ENCODE measurements at places on chromosomes 4 and X.

DNA sequence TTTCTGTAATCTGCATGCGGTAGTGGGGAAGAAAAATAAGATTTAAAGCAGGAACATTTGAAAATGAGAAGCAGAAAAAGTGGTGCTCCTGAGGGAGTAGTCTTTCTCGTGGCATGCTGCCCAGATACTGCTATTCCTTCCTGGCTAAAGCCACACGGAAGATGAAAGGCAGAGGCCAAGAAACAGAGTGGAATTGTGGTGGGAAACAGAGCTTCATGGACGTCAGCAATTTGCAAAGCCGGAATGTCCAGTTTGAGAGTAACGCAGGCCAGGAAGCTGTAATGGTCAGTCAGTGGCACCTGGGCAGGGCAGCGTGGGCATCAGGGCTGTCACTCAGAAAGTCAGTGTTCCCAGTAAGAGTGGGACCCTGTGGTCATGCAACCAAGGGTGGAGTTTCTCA is 63.7 kb upstream of the FMR1 start:
- DNase-seq, result no peak

- DNase-seq, result no peak
These were observed 43.7 kb upstream of the MAPK10 start for GRCh38 chr4:86403575-86403974.

DNA sequence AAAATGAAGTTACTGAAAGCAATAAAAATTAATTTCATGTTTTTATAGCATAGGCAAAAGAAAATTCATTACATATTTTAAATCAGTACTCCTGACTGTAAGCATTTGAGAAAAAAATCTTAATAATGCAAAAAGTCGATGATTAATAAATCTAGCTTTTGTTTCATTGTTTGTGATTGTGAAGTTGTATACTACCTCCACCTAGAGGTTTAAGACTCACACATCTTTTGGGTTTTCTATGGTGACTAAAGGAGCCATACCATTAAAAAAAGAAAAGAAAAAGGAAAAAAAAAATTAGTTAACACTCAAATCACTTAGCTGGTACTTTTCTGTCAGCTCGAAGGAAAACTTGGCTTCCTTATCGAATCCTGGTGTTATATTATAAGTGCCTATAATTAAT is 2.0 kb downstream of the GABRA2 start:
- DNase-seq, result no peak

DNA sequence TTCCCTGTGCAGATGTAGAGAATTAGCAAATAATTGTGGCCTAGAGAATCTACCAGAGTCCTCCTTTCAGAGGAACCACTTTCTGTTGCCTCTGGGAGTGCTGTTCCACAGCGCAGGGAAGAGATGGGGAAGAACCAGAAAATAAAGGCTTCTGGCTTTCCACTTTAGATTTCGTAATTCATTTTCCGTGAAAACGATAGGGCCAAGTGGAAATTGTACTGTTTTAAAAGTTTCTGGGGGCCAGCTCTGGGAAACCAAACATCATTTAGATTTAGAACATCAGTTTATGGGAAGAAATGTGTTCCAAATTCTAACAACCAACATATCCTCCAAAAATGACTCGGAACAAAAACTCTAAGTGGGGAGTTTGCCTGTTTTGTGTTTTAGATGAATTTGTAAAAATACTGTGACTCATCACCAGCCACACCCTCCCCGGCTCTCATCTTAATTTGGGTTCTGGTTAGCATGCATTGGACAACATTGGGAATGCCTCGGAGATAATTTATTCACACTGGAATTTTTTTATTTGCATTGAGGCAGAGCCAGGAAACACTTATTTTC is 65.2 kb upstream of the LNX1 start:
- DNase-seq, result no peak

GRCh38 chr4:81676537-81676936 is 204.8 kb upstream of the RASGEF1B start:
- no peak for DNase-seq

- no peak for DNase-seq
These were observed 142.9 kb downstream of the DCHS2 start for GRCh38 chr4:154348657-154349056.

DNA sequence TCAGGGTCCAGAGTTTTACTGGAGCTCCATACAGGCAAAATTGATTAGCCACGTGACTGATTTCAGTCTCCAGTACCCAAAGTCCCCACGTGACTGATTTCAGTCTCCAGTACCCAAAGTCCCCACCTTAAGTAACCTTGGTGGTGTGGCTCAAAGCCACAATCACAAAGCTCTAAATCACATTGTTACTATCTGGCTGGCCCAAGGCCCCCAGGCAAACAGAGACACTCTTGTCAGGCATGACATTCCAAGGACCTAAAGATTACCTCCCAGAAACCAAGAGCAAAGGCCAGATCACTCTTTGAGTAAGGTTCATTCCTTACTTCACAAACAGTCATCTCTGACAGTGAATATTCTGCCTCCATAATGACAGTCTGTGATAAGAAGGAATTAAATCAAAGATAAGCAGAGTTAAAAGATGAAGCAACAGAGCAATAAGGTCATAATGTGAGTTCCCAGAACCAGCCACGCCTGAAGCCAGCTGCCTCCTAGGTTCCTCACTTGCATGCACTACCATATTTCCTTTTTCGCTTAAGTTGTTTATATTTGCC is 78.5 kb downstream of the ANXA3 start:
- no peak for DNase-seq

DNA sequence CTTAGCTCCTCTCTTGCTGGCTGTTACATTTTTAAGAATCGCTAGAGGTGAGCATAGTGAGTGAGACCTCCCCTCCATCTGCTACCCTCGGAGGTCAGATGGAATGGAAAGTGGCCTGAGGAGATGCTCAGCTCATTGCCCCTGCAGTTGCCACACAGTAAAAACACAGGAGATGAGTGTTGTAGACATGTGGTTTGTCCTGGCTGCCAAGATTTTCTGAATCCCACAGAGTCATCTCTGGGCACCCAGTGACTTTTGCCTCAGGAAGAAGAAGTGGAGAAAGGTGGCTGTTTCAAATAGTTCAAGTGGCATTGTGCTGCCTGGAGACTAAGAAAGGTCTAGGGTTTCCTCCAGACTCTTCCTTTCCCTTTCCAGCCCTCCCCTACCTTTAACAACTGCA is 271.0 kb downstream of the STK32B start:
- no peak for DNase-seq

- DNase-seq, result no peak
These were observed 965.4 kb upstream of the GRIA3 start for GRCh38 chrX:122218666-122219065.

DNA sequence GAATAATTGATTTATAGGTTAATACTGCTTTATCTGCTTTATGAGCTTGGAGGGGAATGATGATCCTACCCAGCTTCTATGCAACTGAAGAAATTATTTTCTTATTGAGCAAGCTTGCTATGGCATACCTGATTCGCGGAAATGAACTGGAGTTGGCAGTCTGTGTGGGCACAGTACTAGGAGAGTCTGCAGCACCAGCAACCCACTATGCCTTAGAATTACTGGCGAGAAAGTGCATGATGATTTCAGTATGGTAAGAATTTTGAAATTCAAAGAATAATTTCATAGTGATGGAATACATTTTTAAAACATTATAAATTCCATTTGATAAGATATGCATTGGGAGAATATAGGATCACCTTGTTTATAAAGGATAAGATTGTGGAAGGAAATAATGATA is 32.3 kb downstream of the SPATA4 start:
- no peak for DNase-seq

DNA sequence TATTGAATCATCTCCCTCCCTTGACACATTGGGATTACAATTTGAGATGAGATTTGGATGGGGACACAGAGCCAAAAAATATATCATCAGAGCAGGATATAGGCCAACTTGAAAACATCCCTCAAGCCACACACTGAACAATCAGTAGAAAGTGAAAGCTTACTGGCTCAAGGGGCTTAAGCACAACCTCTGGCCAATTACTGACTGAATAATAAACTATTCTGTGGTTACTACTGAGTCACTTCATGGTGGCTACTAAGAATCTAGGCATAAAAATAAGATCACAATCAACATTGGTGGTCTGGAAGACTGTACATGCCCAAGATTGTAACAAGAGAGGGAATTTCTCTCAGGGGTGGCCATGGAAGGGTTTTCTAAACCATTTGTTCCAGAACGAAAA is 27.4 kb upstream of the GPR174 start:
- no peak for DNase-seq

DNA sequence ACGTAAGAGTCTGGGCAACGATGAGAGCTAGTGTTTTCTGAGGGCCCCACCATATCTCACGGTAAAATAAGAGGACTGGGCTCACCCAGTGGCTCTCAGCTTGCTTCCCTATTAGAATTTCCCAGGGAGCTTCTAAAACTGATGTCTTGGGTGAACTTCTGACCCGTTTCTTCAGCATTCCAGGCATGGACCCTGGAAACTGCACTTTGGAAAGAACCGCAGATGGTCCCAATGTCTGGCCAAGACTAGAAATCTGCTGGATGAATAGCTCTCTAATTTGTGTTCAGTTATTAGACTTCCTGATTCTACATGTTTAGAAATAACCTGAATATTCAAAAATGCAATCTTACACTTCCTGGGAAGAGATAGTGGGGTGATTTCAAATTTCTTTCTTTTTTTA is 127.8 kb downstream of the ANOS1 start:
- DNase-seq, result no peak
